ENCODE measurements at places on chromosomes 13 and 19.

DNA sequence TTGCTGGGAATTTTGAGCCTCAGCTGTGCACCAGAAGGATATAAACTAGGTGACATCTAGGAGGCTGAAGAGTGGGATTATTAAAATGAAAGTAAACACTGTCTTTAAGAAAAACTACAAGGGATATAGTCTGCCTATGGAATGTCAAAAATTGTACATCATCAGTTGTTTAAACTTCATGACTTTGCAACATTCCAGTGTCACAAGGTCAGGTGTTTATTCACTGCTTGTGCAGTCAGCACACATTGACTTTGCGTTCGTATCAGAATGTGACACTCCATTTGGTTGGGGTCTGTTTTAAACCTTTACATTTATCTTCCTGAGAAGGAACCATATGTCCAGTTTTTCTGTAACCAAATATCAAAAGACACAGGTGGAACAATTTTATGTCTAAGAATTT, 85.6 kb downstream of the KL start:
- no peak for DNase-seq

DNA sequence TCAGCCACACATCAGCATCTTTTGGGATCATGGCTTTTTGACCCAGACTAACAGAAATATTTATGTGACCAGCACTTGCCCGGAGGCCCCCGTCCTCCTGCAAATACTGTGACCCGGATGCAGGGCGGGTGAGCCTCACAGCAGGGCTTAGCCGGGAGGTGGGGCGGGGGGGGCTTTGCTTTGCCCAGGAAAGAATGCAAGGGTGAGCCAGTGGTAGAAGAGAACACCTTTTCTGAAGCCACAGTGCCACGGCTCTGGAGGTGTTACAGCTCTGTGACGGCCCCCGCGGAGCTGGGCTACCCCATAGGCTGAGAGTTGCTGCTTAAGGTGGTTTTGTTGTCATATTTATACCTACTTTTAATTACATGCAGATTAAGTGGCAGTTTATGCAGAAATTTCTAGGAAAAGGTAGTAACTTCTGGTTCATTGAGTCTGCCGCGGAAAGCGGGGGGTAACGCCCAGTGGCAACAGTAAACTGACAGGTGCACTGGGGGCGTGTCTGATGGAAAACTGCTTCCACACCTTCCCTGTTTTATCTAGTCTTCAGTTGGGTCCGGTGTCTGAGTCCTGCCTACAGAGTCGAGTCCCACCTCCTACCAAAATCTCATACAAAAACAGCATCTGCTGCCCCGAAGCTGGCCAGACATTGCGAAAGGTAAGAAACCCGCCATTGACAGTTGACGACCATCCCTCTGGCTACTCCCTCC, 187.9 kb downstream of the TEX29 start:
- no peak for DNase-seq

DNA sequence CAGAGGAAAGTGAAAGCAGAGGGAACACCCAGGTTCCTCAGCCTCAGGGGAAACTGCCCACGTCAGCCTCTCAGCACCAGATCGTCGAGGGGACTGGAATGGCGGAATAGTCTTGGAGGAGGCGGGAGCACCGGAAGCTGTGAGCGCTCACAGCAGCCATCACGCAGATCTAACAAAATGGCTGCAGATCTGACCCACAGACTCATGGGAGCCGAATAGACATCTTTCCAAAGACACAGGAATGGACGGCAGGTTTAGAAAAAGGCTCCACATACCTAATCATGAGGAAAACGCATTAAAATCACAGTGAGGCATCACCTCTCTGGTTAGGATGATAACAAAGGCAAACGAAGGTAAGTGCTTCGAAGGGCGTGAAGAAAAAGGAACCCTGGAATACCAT, 11.8 kb upstream of the LILRA2 start:
- DNase-seq = no peak

- DNase-seq = no peak
Observed at GRCh38 chr13:111857336-111857735, 209.6 kb upstream of the SOX1 start.

DNA sequence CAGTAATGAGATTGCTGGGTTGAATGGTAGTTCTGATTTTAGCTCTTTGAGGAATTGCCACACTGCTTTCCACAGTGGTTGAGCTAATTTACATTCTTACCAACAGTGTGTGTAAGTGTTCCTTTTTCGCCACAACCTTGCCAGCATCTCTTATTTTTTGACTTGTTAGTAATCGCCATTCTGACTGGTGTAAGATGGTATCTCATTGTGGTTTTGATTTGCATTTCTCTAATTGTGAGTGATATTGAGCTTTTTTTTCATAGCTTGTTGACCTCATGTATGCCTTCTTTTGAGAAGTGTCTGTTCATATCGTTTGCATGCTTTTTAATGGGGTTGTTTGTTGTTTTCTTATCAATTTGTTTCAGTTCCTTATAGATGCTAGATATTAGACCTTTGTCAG, 245.0 kb downstream of the MTUS2 start:
- DNase-seq = no peak

- no peak for DNase-seq
Observed at GRCh38 chr19:51198641-51199040, 26.2 kb upstream of the CD33 start.

- no peak for DNase-seq
Observed at GRCh38 chr13:48853728-48854102, 122.0 kb upstream of the FNDC3A start.

DNA sequence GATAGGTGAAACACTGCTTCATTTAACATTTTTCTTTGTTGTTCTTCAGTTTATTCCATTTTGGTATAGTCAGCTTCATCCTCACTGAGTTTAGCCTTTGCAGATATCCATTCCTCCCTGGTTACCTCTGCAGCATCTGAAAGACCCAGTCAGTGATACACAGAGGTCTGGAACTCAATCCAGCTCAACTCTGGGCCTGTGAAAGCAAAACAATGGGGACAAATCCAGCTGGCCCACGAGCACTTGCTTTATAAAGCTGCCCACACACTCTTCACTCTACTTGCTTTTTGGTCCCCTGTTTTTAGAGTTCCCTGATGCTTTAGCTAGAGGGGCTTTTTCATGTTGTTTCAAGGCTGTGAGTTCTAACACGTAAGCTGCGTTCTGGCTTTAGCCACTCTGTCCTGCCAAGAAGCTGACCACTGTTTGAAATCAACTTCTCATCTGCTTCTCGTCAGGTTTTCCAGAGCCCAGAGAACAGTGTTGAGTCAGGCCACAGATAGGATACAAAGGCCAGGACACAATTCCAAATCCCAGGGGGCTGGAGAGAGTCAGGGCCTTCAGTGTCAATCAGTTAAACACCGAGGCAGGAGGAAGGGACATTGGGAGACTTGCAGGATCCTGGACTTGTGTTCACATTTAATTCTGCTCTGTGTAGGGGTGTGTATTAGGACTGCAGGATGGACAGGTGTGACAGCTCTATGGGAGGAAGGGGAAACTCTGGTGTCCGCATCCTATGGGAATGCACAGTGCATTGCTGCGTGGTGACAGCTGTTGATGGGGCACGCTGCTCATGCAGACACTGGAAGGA, 83.5 kb upstream of the RNF113B start:
- DNase-seq = no peak
